ENCODE measurements at places on chromosomes 3 and 15.

- no peak for DNase-seq
These were observed 30.1 kb downstream of the SUCNR1 start for GRCh38 chr3:151903501-151903991.

GRCh38 chr3:155648013-155648591 is 96.8 kb downstream of the PLCH1 start:
- DNase-seq, result no peak

- no peak for DNase-seq
These were observed 101.0 kb downstream of the LSM3 start for GRCh38 chr3:14279626-14280061.

- DNase-seq, result no peak
These were observed 26.3 kb downstream of the SRGAP3 start for GRCh38 chr3:9222956-9223639.

- DNase-seq, result peak; percentile 67
These were observed at the start of gene CRYBG3 for GRCh38 chr3:97821774-97822358. Gene CRYBG3 (plus strand): TSS chr3:97822011. CDS start chr3:97822207, 196 bp downstream.

DNA sequence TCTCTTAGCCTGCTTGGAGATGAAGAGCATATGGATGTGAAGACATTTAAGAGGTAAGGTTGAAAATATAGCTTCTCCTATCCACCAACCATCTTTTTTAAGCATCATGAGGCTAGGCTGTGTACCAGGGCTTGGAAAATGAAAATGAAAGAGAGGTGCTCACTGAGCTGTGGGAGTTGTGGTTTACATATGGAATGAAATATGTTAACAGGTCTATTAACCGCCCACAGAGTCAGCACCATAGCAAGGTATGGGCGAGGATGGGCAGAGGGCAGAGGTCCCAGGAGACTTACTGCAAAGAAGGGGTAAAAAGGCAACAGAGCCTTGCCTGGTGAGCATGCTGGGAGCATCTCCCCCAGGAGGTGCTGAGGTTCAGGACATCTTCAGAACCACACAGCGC is 273.1 kb downstream of the GABRG3 start:
- no peak for DNase-seq

- DNase-seq, result no peak
These were observed 11.4 kb downstream of the PRR20G start for GRCh38 chr3:127276396-127276795.

GRCh38 chr3:143045639-143046038 is 44.3 kb downstream of the U2SURP start:
- DNase-seq, result no peak

DNA sequence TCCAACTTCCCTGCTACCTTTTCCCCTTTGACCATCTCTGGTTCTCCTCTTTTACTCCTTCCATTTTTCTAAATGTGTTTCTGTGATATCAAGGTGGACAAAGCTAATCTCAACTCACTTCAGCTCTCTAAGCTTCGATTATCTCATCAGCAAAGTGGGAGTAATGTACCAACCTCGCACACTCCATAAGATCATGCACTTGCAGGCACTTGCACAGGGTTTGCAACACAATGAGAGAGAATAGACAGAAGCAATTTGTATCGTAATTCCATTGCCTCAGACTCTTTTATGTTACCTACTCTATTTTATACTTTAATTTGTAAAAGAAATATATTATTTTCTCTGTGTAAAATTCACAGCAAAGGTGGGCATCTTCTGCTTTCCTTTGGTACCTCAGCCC is 7.0 kb upstream of the POLQ start:
- no peak for DNase-seq

DNA sequence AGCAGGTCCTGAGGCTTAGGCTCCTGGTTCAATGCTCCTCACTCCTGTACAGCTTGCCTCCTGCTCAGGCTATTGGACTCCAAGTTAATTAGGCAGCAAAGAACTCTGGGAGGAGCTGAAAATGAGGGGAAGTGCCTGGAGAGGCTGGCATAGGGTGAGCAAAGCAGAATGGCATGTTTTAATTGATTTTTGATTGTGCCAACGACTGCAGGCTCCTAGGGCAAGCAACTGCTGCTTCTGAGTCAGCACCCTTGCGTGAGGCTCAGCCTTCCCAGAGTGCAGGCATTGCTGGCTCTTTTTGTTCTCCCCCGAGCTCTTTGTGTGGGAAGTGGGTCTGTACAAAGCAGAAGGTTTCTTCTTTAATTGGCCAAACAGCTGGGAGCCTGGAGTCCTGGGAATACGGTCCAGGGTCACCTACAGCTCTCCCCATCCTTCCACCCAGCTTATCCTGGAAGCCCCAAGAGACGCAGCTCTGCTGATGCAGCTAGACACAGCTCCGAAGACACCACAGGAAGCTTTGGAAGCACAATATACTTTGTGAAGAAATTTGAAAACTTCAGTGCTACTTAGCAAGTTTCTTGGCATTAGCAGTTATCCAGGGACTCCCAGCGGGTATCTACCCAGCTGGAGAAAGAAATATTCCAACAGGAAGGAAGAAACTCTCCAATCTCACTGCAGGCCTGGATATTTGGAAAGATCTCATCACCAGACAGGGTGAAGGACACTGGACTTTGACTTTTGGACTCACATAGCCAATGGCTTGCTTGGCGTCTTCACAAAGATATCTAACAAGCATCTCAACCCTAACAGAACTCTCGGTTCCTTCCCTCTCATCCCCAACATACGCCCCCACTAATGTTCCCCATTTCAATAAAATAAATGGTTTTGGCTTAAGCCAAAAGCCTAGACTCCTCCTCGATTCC is 76.8 kb downstream of the BDH1 start:
- DNase-seq, result no peak

- DNase-seq, result no peak
These were observed 17.3 kb upstream of the LRRK1 start for GRCh38 chr15:100901702-100902435.

DNA sequence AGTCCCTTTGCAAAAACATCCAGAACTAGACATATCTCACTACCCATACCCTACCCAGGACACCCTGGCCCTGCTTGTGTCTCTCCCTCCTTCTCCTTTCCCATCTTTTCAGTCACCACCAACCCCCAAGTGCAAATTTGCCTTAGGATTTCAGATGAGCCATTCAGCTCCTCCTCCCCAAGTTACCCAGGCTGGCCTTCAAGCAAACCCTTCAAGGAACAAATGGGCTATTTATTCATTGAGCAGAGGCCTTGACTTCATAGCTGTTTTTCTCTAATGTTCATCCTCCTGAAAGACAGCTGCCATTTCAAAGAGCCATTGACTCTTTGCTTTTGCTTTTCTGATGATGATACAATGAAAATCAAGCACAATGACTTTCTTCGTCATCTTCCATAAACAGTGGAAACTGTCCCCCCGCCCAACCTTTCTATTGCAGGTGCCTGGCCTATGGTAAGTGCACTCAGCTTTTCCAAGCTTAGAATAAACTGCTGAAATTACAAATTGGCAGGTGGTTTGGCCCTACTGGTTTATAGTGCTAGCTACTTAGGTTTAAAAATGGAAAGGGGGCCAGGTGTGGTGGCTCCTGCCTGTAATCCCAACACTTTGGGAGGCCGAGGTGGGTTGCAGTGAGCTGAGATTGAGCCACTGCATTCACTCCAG is 26.1 kb upstream of the KLHL6 start:
- DNase-seq, result no peak

GRCh38 chr15:77858792-77859490 is 218.6 kb downstream of the TBC1D2B start:
- DNase-seq, result no peak

Measured in stimulated activated CD8-positive, alpha-beta memory T cell treated with anti-CD3 and anti-CD28 coated beads, Interleukin-2, amount 100 ng/mL, for 1 hour (primary cell).